ENCODE measurements at places on chromosomes 4 and X. TPM values are rescaled to one million over a fixed set of nuclear protein-coding genes. Genes with fewer than 3 reads are reported as not detected.
A peak's percentile ranks its signal among the peaks of the same experiment; 100 is the strongest.

- peak; percentile 95 for DNase-seq
- H3K27me3 ChIP-seq, result peaks cover 24% of the 10 kb centered on the region
- H3K4me1 ChIP-seq, result peaks cover 13% of the 10 kb centered on the region
- H3K27ac ChIP-seq, result peak within 1 kb of the TSS; percentile 97
These were observed at the start of gene FGFRL1 for GRCh38 chr4:1011022-1011665. Gene FGFRL1 (plus strand): TSS chr4:1011626. CDS start chr4:1012486, 860 bp downstream.

DNA sequence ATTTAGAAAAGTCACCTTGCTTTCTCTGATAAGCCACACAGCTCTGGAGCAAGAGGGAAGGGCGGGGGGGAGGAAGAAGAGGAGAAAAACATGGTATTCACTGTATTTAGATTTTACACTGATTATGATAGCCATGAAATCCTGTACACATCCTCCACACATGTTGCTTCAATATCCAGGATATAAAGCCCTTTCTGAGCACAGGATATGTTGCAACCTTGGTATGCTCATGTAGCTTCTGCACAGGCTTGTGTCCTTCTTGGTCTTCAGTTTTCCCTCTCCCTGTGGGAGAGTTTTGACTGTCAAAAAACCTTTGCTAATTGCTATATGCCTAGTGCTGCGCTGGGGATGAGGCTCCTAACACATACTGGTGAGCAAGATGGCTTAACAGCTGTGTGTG lies 61.9 kb upstream of the DAPP1 start:
- no peaks in the 10 kb centered on the region for H3K36me3 ChIP-seq
- H3K4me3 ChIP-seq, result no peak overlapping the region
- H3K27me3 ChIP-seq, result peaks cover 6% of the 10 kb centered on the region
- no peaks in the 10 kb centered on the region for H3K4me1 ChIP-seq
- H3K27ac ChIP-seq, result no peak overlapping the region

- no peak overlapping the region for H3K27ac ChIP-seq
- no peak overlapping the region for H3K4me3 ChIP-seq
- DNase-seq, result no peak
- no peaks in the 10 kb centered on the region for H3K36me3 ChIP-seq
- no peaks in the 10 kb centered on the region for H3K4me1 ChIP-seq
These were observed 131.2 kb downstream of the FRMPD4 start for GRCh38 chrX:12269484-12269883.

GAGE13 gene
- not detected for total RNA-seq

DNA sequence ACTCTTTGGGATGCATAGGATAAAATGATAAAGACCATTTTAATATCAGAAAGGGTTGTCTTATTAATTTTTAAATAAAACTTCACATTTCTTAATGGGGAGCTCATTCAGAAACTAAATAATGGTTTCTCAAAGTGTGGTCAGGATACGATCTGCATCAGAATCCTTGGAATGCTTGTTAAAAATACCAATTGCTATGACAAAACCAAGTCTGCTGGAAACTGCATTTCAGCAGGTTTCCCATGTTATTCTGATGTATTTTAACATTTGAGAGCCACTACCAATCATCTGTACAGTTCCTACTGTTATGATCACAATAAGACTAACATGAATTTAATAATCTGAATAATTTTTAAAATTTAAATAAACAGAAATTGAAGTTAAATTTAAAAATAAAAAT lies 115.1 kb downstream of the SOWAHB start:
- no peak overlapping the region for H3K4me3 ChIP-seq
- no peaks in the 10 kb centered on the region for H3K27me3 ChIP-seq
- no peak for DNase-seq
- peaks cover 5% of the 10 kb centered on the region for H3K4me1 ChIP-seq
- H3K36me3 ChIP-seq, result peaks cover 2% of the 10 kb centered on the region

GRCh38 chr4:137663251-137664045 lies 131.2 kb upstream of the PCDH18 start:
- no peak overlapping the region for H3K4me3 ChIP-seq
- H3K27ac ChIP-seq, result no peak overlapping the region
- H3K36me3 ChIP-seq, result no peaks in the 10 kb centered on the region

FATE1 gene
- not detected for total RNA-seq

DNA sequence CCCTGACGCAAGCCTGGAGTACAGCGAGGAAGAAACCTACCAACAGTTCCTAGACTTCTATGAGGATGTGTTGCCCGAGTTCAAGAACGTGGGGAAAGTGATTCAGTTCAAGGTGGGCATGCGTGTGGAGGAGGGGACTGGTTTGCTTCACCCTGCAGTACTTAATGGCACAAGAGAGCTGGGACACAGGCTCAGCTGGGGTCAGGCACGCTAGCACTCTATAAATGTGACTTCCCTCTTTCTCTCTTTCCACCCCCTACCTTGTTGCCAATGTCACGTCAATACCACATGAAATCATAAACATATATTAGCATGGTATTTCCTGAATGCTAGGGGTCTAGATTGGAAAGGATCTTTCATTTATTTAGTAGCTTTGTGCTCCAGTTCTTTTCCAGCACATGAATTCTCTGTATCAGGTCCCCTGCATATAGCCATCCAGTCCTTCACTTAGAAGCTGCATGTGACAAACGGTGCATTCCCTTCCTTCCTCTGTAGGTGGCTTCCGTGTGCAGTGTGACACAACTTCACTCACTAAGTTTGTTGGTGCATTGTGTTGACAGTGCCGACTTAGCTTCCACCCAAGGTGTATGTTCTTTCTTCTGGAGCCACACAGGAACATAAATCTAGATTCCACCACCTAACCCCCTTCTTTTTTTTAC lies 25.6 kb downstream of the ZRSR2 start:
- H3K4me1 ChIP-seq, result peaks cover 32% of the 10 kb centered on the region
- no peaks in the 10 kb centered on the region for H3K27me3 ChIP-seq
- H3K36me3 ChIP-seq, result peaks cover 22% of the 10 kb centered on the region
- H3K4me3 ChIP-seq, result peak overlapping the region; percentile 10

DNA sequence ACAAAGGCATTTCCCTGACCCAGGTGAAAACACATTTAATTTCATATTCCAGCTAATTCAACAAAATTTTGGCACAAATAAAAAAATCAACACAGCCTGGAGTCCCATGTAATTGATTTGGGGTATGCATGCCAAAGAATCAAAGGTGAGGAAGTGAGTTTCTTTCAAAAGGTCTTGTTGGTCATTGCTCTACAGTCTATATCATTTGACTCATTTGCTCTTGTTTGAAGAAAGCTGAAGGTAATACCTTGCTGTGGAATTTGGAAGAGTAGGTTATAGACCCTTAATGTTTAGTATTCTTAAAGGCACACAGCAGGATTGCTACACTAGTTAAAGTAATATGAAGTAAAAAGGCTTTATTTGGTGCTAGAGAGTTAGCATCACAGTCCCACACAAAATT lies 25.4 kb downstream of the COL4A6 start:
- H3K36me3 ChIP-seq, result no peaks in the 10 kb centered on the region
- H3K4me3 ChIP-seq, result no peak overlapping the region
- no peak overlapping the region for H3K27ac ChIP-seq
- H3K27me3 ChIP-seq, result no peaks in the 10 kb centered on the region
- DNase-seq, result no peak
- H3K4me1 ChIP-seq, result no peaks in the 10 kb centered on the region

DOK7 gene
- total RNA-seq, result not detected

DNA sequence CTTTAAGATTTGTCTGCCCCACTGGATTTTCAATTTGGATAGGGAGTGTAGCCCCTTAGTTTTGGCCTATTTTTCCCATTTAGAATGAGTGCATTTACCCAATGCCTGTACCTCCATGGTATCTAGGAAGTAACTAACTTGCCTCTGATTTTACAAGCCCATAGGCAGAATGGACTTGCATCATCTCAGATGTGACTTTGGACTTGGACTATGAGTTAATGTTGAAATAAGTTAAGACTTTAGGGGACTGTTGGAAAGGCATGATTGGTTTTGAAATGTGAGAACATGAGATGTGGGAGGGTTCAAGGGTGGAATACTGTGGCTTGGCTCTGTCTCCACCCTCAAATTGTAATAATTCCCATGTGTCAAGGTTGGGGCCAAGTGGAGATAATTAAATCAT lies 2480.2 kb downstream of the PCDH7 start:
- no peaks in the 10 kb centered on the region for H3K36me3 ChIP-seq
- no peaks in the 10 kb centered on the region for H3K27me3 ChIP-seq
- no peak overlapping the region for H3K4me3 ChIP-seq

DNA sequence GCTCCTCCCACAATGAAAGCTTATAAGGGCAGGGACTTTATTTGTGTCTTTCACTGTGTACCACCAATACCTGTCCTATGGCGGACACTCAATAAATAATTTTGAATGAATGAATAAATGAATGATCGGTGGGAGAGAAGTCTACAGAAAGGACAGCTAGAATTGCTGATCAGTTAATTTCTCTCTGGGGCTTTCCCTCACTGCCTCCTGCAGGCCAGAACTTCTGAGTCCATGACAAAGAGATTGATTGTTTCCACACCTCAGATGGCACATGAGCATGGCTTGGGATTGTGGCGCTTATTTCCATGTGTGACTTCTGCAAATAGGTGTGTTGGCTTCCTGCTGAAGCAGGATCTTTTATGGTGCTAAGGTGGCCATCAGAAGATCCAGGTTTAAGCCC lies 6.3 kb downstream of the FAM47E start:
- H3K36me3 ChIP-seq, result no peaks in the 10 kb centered on the region
- DNase-seq, result no peak
- H3K27ac ChIP-seq, result no peak overlapping the region
- H3K4me3 ChIP-seq, result no peak overlapping the region
- no peaks in the 10 kb centered on the region for H3K4me1 ChIP-seq
- peaks cover 37% of the 10 kb centered on the region for H3K27me3 ChIP-seq

EDNRA gene
- not detected for total RNA-seq

KDR gene
- total RNA-seq, result not detected

DNA sequence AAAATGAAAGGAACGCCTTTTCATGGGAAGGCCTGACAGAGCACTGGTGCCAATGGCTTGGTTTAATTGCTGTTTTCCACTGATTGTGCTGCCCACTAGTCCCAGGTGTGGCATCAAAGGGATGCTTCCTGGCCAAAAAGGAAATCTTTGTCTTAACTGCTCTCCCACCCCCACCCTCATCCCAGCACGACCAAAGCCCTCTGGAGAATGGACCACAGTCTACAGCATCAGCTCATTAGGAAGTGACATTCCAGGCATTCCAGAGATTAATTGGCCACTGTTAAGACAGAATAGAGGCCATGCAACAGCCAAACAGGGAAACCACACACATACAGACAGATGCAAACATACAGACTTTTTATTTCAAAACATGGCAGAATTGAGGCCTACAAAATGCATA lies 143.2 kb downstream of the LHFPL1 start:
- no peak overlapping the region for H3K27ac ChIP-seq
- H3K4me1 ChIP-seq, result no peaks in the 10 kb centered on the region
- H3K4me3 ChIP-seq, result no peak overlapping the region
- H3K36me3 ChIP-seq, result no peaks in the 10 kb centered on the region

- no peaks in the 10 kb centered on the region for H3K36me3 ChIP-seq
- H3K27ac ChIP-seq, result no peak overlapping the region
- peaks cover 2% of the 10 kb centered on the region for H3K27me3 ChIP-seq
- H3K4me1 ChIP-seq, result no peaks in the 10 kb centered on the region
- no peak for DNase-seq
These were observed 50.3 kb downstream of the EFNB1 start for GRCh38 chrX:68878977-68879645.

DNA sequence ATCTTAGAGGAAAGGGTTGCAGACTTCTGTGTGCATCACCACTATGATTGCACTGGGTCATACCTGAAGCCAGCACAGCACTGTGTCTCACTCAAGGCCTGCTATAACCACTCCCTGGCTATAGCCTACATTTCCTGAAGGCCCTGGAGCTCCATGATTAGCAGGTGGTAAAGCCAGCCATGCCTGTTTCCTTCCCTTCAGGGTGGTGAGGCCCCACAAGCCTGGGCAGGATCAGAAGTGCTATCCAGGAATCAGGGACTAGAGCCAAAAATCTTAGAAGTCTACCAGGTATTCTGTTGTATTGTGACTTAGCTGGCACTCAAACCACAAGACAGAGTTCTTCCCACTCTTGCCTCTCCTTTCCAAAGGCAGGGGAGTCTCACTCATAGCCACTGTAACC lies 734.6 kb downstream of the GLUD2 start:
- H3K27ac ChIP-seq, result no peak overlapping the region
- H3K27me3 ChIP-seq, result no peaks in the 10 kb centered on the region

DNA sequence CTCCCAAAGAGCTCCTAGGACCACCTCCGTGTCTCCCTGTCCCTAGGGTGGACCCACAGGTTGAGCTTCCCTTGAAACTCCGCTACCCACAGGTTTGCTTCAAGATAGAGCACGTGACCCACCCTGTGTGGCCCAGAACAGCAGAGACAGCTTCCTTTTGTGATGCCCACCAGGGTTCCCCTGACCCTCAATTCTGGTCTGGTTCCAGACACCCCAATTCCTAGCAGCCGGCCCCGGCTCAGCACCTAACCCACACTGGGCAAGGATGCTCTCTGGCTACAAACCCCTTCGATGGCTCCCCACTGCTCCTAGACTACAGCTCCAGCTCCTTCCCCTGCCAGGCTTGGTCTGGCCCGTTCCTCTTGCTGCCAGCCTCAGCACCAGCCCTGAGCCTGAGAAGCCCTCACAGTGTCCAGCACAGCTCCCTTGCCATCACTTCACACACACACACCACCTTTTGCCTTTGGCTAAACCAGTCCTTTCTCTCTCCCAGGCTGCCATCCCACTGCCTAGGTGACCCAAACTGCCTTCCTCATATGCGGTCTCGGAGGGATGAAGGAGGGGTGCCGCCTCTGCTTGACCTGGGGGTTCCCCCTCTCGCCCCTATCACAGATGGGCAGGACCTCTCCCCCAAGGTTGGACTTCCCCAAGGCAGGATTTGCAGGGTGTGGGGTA lies 6.2 kb downstream of the PNCK start:
- peaks cover 4% of the 10 kb centered on the region for H3K4me1 ChIP-seq
- H3K27me3 ChIP-seq, result peaks cover 29% of the 10 kb centered on the region
- peak overlapping the region; percentile 74 for H3K4me3 ChIP-seq

- H3K27me3 ChIP-seq, result peaks cover 2% of the 10 kb centered on the region
- H3K36me3 ChIP-seq, result no peaks in the 10 kb centered on the region
- no peak overlapping the region for H3K27ac ChIP-seq
- no peak overlapping the region for H3K4me3 ChIP-seq
- DNase-seq, result no peak
These were observed 16.8 kb upstream of the AMOT start for GRCh38 chrX:112857478-112857878.

DNA sequence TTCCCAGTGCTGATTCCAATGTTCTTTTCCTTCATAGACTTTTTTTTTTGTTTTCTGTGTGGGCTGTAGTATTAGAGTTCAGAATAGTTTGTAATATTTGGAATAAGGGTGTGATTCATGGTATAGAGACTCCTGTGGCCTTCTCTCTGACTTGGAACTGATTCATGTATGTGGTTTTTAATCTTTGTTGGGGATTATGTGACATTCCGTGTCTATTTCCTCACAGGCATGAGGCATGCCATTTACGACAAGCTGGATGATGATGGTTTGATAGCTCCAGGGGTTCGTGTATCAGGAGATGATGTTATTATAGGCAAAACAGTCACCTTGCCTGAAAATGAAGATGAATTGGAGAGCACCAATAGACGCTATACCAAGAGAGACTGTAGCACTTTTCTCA lies 44.4 kb downstream of the POLR2B start:
- DNase-seq, result no peak
- H3K36me3 ChIP-seq, result peaks cover 52% of the 10 kb centered on the region
- H3K27ac ChIP-seq, result no peak overlapping the region
- H3K27me3 ChIP-seq, result no peaks in the 10 kb centered on the region
- H3K4me3 ChIP-seq, result no peak overlapping the region
- H3K4me1 ChIP-seq, result peaks cover 4% of the 10 kb centered on the region

BEX1 gene
- total RNA-seq, result not detected
